ENCODE measurements at places on chromosomes 5 and 9.

DNA sequence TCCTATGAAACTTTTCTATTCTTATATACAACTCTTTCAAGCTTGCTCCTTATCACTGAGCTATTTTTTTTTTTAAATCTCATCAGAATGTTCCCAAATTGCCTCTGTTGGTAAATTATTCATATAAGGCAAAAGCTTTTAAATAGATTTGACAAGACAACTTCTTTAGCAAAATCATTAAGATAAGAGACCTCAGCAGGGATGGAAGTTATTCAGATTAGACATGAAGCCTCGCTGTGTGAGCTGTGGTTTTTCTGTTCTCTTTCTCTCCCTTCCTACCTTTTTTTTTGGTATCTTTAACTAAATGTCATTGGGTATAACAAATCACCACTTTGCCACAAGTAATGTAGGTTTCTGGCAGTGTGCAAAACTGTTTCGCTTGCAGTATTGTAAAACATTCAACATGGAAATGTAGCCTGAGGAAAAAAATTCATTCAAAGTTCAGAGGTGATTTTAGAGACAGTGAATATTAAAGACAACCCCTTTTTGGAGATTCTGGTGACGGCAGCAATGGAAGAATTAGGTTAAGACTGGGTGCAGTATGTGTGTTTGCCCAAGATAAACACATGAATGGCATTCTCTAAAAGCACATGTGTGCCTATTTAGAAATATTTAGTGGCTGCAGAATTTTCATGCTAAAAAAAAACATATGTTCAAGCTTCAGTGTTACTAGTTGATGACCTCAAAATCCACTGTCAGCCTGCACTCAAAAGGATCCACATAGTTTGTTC, 467.1 kb downstream of the ZNF608 start:
- no peak for DNase-seq

DNA sequence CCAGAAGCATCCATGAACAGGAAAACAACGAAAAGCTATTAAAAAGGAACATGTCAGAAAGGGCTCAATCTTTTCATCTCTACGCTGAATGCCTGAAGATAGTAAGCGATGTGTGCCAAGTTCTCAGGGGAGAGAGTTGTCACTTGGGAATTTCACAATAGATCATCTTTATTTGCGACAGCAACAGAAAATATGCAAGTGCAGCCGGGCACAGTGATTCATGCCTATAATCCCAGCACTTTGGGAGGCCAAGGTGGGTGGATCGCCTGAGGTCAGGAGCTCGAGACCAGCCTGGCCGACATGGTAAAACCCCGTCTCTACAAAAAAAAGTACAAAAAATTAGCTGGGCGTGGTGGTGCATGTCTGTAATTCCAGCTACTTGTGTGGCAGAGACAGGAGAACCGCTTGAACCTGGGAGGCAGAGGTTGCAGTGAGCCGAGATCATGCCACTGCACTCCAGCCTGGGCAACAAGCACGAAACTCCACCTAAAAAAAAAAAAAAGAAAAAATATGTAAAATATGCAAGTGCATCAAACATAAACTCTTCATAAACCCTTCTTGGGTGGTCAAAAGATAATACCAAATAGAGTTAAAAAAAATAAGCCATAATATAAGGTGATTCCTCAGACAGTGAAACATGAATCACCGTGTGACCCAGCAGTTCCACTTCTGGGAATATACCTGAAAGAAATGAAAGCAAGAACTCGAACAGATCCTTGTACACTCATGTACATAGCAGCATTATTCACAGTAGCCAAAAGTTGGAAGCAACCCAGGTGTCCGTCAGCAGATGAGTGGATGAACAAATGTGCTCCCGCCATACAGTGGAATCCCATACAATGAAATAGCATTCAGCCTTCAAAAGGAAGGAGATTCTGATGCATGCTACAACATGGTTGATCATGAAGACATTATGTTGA, 16.2 kb downstream of the SFXN1 start:
- DNase-seq = no peak

- no peak for DNase-seq
Measured at GRCh38 chr5:41335596-41336181, 122.4 kb upstream of the C6 start.

GRCh38 chr5:167900340-167900935, 391.0 kb upstream of the WWC1 start:
- DNase-seq = no peak

DNA sequence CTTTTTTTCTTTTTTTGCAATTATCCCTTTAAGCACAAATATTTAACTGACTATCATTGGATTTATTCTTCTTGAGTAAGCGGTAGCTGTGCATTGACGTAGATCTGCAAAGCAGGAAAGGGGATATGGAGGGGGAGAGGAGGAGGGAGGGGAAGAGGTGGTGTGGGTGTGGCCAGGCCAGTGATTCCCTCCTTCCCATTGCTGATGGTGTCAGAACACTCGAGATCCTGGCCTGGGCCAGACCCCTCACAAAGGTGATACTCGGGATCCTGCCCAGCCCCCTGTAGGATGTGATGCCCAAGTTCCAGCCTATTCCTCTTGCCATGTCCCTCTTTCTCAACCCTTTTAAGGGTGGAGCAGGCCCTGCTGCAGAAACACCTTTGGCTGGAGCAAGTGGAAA, 9.9 kb downstream of the SLC36A3 start:
- DNase-seq = no peak

DNA sequence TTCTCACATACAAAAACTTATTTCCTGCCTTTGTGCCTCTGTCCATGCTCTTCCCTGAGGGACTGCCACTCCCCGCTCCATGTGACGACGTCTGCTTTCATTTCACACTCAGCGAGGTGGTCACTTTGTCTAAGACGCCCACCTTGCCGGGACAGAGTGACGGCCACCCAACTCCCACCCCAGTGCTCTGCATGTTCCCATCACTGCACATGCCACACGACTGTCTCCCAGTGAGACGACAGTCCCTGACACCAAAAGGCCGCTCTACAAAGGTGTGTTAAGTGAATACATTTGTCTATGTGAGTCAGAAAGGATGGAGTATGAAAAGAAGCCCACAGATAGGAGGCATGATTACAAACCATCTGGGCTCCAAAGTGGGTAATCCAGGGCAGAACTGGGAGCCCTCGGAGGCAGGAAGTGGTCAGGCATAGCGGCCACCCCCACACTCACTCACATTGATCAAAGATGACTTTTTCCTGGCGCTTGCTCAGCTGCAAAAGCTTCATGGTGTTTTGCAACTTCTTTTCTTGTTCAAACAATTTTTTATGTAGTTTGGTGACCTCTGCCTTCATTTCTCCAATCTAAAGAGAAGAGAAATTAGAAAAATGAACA, 185.8 kb downstream of the CDK5RAP2 start:
- no peak for DNase-seq

DNA sequence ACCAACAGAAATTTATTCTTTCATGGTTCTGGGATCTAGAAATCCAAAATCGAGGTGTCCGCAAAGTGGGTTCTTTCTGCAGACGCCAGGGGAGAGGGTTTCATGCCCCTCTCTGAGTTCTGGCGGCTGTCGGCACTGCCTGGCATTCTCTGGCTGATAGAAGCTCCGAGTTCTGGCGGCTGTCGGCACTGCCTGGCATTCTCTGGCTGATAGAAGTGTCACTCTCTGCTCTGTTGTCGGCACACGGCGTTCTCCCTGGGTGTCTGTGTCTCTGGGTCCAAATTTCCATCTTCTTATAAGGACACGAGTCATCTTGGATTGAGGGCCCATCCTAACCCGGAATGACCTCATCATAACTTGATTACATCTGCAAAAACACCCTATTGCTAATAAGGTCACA, 7.6 kb downstream of the GFI1B start:
- no peak for DNase-seq

DNA sequence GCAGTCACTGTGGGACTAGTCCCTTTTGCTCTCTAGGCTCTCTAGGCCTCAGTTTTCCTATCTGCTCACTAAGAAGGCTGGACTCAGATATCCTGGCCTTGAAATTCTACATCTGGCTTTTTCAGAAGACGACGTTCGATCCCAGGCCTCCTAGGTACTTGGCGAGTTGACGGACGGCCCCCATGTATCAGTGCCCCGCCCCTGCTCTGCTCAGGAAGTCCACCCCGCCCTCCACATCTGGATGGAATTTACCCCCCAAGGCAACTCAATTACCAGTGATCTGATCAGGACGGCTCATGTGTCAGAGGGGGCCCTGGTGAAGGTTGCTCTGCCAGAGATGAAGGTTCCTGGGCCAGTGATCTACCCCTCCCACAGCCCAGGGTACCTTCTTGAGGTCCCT, 44.1 kb upstream of the SYNPO start:
- no peak for DNase-seq

- DNase-seq = no peak
Measured at GRCh38 chr9:81237565-81238231, 451.6 kb downstream of the TLE1 start.

DNA sequence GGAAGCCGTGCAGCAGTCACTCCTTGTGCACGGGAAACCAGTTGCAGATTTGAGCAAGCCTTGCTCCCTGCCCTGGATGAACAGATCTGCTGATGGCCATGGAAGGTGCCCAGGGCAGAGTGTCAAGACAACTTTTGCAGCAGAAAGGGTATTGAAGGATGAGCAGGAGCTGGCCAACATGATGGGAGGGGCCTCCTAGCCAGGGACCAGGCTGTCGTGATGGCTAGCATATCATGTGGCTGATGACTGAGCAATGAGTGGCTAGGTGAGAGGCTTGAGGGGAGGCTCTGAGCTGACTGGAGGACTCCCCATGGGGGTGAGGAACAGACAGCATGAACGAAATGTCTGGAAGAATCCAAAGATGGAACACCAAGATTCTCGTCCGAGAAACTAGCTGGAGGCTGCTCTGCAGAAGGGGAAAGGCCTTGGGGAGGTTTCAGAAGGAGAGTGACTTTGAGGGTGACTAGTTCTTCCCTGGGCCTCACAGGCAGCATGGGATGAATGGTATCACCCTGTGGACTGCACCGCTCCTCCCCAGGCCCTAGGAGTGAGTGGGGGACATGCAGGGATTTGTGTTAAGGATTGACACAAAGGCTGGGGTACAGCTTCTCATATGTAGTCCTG, 18.5 kb downstream of the PPARGC1B start:
- DNase-seq = no peak

DNA sequence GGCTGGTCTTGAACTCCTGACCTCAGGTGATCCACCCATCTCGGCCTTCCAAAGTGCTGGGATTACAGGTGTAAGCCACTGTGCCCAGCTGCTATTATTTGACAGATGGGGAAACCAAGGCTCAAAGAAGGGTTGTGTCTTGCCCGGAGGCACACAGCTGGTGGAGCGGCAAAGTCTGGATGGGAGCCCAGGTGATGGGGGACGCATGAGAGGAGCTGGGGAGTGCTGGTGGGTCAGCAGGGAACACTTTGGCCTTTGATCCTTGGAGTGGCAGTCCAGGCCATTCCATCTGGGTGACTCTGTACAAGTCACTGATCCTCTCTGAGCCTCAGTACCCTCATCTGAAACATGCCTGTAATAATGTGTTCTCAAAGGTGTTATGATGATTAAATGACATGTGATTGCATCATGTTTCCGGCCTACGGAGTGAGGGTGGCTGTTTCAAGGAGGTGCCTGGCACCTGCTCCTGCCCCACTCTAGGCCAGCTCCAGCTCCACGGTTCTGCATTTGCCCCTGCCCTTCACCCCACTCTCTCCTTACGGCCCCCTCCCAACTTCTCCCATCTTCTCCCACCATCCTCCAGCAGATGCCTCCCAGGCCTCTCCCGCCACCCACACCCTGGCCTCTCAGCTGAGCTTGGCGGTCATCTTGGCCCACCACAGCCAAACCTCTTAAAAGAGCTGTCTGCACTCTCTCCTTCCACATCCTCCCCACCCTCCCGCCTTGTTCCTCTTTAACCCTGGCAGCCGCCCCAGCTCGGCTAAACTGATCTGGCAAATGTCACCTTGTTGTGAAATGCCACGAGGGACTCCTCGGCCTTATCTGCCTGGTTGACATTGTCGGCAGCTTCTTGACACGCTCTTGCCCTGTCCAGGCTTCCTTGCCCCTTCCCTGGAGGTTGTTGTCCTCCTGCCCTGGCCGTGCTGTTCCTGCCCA, 5.5 kb upstream of the DBN1 start:
- DNase-seq = no peak

DNA sequence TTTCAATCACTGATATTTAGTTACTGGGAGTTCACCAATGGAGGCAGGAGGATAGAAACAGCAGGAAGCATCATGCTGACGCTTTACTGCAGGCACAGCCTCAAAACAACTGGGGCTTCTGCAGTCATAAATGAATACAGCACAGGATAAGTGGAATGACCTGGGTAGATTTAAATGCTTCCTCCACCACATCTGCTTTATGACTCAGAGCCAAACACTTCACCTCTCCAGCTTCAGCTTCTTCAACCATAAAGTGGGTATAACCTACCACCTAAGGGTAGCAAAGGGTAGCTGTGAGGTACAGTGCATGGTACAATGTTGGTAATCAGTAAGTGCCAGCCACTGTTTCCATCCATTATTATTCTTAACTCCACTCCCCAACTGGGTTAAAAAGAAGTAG, 28.4 kb downstream of the RASEF start:
- DNase-seq = no peak

DNA sequence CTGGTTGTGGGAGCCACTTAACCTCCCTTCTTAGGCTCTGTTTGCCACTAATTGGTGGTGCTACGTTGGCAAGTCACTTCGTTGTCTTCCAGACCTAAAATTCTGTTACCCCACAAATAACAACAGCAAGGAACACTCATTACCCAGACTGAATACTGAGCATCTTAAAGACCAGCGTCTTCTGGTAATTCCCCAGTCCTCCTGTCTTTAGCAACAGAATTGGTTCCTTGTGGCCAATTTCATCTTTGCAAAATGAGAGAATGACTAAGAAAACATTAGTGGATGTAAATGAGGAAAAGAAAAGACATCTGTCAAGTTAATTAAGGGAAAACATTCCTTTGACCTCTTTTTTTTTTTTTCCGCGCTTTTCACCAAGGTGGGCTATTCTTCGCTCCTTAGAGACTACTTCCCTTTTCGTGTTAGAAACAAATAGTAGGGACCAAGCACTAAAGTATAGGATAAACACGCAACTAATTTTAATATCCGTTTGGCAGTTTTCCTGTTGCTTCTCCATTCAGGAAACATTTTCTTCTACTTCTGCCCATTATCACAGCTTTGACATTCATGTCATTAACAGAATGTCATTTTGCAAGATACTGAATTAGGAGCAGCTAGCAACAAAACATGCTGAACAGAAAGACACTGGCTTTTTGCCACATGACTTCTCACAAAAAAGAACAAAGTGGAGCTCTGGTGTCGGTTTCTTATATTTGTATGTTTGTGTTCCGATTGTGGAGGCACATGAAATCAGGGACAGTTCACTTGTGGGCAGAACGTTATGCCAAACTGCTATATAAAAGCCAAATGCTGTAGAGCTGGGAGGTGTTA, 154.2 kb downstream of the CD180 start:
- no peak for DNase-seq

DNA sequence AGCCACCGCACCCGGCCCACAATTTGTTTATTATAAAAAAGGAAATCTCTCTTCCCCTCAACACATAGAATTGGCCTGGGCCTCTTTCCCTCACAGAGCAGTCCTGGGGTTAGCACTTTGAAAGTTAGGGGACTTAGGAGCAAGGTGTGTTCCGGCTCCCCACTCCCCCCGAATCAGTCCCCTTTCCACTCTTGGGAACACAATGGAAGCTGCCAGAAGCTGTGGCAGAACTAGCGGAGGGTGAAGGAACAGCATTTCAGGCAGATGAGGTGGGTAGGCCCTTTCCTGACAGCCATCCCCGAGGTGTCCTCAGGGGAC, 16.4 kb upstream of the C5orf47 start:
- DNase-seq = no peak
